Left forelimb (tissue), 1 donor: ENCODE measurements at places on chromosomes 7 and 10.
A peak's percentile ranks its signal among the peaks of the same experiment; 100 is the strongest.

DNA sequence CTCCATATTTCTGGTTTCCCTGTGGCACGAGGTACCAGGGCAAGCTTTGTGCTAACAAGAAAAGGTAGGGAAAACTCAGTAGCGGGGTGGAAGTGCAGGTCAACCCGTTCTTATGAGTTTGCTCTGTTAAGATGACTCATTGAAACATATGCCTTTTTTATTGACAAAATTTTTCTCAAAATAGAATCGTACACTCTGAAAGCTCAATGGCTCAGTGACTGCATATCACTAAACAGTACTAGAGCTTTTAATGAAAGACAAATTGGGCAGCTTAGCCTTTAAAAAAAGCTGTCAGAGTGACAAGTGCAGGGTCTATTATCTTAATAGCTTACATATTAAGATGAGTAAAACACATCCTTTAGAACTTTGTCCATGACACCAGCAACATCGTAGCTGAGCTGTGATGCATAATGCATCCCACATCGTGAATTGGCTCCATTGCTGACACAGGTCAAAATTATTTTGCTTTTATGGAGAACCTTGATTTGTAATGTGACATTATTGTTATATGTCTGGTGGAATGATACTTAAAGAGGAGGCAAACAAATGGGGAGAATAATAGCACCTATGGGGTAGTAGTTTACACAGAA is 264.4 kb downstream of the ETV1 start:
- no peak for DNase-seq

DNA sequence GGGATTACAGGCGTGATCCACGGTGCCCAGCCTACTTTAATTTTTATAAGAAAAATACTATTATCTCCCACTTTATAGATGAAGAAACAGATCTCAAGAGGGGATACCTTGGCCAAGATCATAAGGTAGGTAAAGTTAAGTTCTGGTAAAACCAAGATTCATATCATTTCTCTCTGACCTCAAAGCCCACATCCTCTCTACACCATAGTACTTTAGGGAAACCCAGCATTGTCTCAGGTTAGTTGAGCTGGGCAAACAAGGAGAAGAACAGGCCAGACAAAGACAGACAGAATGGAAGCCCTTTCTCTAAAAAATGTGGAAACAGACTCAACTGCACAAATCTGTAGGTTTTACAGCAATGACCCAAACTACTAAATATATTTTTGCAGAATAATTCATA is 197.7 kb upstream of the FRMD4A start:
- no peak for DNase-seq

DNA sequence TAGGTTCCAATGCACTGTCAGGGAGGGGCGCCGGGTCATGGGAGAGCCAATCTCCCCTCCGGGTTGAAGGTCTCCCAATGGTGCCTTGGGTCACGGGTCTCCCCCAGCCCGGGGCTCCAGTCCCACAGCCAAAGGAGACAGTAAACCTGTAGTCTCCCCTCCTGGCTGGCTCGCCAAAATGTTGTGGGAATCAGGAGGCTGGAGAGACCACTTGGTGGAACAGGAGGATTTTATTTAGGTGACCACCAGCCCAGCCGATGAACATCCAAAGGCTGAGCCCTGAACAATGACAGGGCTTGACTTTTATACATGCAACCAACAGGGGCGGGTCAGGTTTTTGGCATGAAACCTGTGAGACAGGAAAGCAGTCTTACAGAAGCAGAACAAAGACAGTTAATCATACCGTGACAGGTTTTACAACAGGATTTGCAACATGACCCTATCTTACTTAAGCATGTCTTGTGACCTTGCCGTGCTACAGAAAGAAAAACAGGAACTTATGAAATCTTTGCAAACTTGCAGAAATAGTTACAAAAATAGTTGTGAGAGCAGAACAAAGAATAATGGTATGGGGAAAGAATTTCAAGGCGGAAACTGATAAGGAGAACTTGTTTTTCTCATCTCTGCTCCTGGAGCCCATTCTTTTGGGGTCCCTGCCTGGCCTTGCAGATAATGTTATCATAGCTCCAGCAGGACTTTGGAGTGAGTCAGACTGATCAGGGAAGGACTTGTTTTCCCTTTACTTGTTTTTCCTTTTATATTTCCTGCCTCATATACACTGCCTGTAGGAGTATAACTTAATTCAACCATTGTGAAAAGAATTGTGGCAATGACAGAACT is 7.1 kb downstream of the ERV3-1 start:
- no peak for DNase-seq

- DNase-seq, result no peak
Observed at GRCh38 chr10:31574577-31574976, 255.6 kb downstream of the ZEB1 start.

DNA sequence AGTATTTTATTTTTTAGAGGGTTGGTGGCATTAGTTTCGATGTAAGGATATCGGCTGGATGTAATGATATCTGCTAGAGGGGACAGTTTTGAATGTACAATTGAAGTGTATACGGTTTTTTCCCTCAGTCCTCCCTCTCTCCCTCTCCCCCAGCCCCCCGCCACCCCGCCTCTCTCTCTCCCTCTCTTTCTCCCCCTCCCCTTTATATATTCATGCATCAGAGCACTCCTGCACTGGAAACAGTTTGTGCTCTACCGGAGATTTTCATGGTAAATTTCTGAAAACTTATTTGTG is 1.6 kb downstream of the GLCCI1 start:
- DNase-seq, result no peak

DNA sequence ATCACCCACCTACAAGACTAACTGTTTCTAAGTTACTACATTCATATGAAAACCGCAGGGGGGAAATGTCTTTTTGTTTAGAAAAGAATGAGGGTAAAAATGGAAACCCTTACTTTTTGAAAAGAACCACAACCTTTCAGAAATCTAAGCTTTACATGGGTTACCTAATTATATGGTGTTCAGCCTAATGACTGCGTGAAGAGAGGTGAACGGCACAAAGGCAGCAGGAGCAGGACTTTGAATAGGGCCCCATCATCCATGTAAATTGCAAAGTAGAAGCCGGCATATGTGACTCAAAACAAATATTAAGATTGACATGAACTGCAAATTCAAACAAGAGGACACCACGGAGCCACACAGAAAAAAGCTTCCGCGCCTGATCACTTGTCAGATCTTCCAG is 25.1 kb downstream of the NEBL start:
- DNase-seq, result no peak

DNA sequence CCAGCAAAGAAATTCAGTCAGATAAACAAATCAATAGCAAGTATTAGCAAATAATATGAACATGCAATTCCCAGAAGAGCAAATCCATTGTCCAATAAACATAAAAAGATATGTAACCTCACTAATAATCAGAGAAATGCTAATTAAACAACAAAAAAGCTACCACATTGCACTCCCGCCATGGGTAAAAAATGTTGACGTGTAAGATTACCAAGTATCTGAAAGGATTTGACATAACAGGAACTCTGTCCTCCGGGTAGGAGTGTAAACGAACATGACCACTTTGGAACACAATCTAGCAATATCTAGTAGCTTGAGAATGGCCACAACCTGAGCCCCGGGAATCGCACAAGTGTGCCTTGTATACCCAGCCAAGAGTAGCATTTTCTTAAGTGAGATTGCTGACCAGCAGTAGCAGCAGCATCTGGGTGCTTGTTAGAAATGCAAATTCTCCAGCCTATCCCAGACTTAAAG is 31.6 kb downstream of the DYDC1 start:
- no peak for DNase-seq

GRCh38 chr10:97060441-97061084 is 125.2 kb downstream of the SLIT1 start:
- no peak for DNase-seq

DNA sequence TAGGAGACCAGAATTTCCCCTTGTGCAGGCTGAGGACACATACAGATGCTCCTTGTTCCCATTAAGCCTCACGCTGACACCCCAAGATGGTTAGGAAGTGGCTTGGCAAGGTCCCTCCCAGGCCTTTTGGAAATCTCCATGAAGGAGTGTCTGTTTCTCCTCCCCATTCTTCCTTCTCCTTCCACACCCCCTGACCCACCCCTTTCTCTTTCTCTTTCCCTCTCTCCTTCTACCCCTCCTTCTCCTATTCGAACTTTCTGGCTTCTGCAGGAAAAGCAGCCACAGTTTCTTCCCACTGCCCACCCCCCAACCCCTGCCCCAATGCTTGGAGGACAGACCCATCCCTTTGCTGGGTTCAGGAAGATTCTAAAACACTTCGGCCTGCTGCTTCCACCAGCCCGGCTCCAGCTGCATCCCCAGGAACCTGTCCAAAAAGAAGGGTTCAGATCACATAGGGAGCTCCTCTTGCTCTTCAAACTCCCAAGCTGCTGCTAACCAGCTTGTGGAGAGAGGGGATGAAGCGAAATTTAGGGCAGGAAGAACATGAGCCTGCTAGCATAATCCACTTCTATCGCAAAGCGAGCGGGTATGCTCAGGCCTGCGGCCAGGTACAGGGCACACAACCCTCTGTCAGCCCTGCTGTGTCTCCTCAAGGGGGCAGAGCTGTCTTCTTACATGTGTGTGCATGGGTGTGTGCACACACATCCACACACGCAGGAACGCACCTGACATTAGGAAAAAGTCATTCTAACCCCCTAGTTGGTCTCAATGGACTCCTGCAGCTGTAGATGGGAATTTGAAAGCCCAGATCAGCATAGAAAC is 80.4 kb downstream of the PPP1R3C start:
- peak; percentile 61 for DNase-seq

GRCh38 chr10:103598654-103599115 is 105.2 kb downstream of the NEURL1 start:
- peak; percentile 80 for DNase-seq

GRCh38 chr10:26044141-26044749 is 110.2 kb downstream of the MYO3A start:
- no peak for DNase-seq

DNA sequence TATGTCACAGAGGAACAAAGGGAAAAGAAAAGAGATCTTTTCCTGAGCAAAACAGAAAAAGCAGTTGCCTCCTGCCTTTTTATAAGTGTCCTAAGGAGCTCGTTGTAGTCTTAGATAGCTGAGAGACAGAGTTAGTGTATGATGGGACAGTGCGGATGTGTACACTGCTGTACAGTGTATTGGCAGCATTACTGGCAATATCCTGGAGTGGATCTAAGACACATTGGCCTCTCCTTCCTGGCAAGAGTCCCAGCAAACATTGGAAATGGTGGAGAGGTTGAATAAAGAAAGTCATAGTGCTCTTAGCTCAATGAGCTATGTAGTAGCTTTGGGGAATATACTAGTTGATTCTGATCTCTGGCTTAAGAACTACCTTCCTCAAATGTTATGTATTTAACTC is 22.7 kb downstream of the GARS1 start:
- DNase-seq, result no peak
